ENCODE measurements at places on chromosomes 2 and 18.

- DNase-seq: no peak
Observed at GRCh38 chr2:30148850-30149249, 2.0 kb downstream of the YPEL5 start.

GRCh38 chr2:36516136-36516870, 81.7 kb downstream of the FEZ2 start:
- no peak for DNase-seq

DNA sequence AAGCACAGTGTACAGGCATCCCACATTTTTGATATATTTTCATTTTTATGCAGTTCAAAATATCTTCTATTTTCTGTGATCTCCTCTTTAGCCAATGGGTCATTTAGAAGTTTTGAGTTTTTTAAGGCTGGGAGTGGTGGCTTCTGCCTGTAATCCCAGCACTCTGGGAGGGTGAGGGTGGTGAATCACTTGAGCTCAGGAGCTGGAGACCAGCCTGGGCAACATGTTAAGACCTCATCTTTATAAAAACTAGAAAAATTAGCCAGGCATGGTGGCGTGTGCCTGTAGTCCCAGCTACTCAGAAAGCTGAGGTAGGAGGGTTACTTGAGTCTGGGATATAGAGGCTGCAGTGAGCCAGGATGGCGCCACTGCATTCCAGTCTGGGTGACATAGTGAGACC, 17.8 kb downstream of the UBR3 start:
- DNase-seq: no peak

DNA sequence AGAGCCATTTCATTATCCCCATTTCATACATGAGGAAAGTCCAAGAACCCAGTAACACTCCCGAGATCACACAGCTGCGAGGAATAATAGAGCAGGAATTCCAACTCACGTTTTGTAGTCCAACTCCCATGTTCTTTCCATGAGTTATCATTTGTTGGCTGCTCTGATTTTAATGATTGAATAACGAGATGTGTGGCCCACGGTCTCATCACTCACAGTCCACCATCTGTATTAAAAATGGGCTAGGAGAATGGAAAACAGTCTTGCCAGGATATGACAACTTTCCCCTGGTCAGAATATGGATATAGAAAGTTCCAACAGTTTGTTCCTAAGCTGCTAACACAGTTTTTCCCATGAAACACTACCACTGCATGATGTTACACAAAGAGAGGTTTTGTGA, 147.5 kb downstream of the METTL4 start:
- DNase-seq: no peak

DNA sequence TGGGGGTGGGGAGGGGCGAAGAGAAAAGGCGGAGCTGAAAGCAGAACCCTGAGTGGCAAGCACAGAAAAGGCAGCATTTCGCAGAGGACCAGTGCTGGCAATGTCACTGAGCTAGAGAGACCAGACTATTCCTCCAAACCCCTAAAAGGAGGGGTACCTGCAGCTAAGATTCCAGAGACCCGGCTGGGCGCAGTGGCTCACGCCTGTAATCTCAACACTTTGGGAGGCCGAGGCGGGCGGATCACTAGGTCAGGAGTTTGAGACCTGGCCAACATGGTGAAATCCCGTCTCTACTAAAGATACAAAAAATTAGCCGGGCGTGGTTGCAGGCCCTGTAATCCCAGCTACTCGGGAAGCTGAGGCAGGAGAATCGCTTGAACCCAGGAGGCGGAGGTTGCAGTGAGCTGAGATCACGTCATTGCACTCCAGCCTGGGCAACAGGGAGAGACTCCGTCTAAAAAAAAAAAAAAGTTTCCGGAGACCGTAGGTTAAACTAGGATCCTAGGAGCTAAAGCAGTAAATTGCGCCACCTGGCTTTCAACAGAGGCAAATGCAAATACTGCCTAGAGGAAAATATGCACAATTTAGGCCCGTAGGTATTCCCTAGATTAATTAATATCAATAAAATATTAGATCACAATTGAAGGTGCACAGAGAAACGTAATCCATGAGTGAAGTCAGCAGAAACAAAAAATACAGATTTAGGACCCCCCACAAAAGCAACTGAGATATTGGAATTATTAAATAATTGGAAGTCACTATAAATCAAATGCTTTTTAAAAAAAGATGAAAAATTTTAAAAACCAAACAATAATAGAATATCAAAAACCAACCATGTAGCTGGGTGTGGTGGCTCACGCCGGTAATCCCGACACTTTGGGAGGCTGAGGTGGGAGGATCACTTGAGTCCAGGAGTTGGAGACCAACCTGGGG, 4.9 kb downstream of the UCN start:
- peak; percentile 83 for DNase-seq

GRCh38 chr18:49002881-49003280, 52.1 kb upstream of the SMAD7 start:
- no peak for DNase-seq

Data from NCI-H345 (cell line).